ENCODE measurements at places on chromosomes 4 and X.

DNA sequence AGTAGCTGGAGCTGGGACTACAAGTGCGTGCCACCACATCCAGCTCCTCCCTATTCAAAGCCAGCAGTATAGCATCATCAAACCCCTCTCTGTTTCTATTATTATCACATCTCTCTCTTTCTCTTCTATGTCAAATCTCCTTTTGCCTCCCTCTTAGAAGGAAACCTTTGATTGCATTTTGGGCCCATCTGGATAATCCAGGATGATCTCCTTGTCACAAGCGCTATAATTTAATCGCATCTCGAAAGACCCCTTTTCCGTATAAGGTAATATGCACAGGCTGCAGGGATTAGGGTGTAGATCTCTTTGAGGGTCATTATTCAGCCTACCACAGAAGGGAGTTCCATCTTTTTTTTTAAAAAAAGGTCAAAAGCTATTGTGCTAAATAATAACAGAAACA, 46.4 kb upstream of the TBC1D9 start:
- DNase-seq, result no peak

- no peak for DNase-seq
Measured at GRCh38 chrX:150410513-150410912, 47.4 kb downstream of the MAMLD1 start.

DNA sequence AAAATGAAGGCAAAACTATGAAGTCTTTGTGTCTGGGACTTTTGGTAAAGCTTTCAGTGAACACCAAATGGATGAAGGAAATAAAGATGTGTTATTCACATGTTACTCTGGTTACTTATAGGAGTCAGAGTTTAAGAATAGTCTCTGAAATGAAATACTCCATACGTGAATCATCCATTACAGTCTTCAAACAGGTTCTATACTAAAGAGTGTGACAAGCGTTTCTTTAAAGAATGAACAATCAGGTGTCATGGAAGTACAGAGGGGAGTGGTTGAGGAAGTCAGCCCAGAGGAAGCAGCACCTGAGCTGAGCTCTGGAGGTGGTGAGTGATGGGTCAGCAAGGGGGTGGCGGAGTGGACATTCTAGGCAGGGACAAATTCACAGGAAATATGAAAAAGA, 41.8 kb upstream of the SORBS2 start:
- no peak for DNase-seq

DNA sequence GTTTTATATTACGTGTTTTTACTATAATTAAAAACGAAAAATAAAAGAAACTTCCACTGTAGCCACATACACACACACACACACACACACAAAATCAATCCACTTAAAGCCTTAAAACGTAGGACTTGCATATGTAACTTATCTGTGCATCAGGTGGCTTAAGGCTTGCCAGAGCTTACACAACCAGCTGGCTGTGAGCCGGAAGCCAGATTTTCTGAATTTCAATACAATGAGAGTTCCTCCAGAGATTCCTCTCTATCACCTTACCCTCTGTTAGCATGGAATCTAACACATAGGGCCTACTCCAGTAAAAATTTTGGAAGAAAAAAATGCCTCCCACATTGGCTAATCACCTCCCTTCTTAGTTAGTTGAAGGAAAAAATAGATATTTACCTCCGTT, 27.9 kb upstream of the SLITRK4 start:
- DNase-seq, result no peak

- DNase-seq, result no peak
Measured at GRCh38 chr4:77104791-77105540, 29.2 kb upstream of the CCNI start.

DNA sequence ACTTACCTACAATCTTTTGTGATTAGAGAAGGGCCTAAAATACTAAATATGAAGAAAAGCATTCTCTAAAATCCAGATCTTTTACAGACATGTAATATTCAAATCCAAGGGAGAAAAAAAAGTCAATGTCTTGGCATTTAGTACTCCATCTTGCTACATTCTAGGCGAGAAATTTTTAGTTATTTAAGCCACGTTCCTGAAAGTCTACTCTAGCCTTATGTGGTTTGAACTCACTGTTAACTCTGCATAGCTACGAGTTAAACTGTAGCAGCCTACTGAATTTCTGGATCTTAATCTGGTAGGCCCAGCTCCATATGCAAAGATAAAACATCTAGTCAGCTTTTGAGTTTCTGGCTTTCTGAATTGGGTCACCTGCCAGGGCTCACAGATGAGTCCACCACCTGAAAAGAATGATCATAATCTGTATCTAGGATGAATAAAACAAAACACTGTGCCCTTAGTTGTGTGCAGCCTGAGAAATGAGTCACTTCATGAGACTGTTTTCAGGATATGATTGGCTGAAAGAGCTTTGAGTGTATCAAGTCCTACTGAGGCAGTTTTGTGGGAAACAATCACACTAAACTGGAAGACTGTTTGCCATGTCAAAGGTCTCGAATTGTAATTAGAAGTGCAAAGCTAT, 3.2 kb upstream of the NEK1 start:
- DNase-seq, result no peak

DNA sequence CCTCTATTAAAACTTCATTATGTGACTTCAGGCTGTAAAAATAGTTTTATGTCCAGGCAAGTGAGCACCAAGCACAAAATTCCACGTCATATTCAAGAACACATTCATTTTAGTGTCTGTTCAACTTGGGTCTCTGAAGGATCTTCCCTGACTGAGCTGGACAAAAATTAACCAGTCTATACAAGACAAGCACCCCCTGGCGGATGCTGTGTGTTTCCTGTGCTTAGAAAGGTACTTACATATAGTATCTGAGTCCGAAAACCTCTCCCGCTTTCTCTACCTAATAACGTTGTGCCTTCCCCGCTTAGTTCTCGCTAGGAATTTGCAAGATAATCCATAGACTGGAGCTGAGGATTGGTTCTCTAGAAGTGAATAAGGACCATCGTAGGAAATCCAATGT, 2214.5 kb upstream of the TENM3 start:
- DNase-seq, result no peak

DNA sequence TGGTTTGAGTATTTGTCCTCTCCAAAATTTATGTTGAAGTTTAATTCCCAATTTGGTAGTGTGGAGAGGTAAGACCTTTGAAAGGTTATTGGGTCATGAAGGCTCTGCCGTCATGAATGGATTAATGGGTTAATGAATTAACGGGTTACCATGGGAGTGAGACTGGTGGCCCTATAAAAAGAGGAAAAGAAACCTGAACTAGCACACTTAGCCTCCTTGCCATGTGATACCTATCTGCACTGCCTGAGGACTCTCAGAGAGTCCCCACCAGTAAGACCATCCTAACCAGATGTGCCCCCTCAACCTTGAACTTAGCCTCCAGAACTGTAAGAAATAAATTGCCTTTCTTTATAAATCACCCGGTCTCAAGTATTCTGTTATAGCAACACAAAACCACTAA, 39.3 kb downstream of the PAGE1 start:
- no peak for DNase-seq

DNA sequence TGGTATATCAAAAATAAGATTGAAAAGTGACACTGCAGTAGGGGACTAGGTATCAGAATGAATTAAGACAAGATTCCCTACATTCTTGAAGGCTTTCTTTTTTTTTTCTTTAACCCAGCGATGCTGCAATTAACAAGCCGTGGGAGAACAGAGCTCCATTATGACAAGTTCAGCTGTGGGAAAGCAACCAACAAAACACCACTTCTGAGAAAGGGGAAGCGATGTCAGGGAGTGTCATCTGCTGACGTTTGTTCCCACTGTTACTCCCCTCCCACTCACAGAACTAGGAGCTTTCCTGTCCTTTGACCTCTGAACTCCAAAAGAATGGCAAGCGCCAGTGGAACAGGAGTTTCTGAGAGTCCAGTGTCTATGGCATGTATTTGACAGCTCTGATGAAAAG, 90.2 kb upstream of the SLITRK2 start:
- no peak for DNase-seq

DNA sequence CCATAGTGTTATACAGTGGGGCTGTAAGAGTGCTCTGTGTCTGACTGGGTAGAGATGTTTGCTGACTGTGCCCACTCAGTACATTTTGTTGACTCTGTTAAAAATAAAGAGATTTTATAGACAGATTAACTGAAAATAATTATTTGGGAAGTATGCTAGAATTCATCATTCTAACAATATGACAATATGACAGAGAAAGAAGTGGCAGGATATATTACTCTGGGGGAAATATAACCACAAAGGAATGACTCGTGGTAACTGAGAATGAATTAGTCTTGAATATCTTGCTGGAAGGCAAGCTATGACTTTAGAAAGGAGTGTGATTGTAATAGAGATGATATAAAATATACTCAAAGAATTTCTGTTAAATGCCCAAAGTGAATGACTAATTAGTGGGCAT, 46.8 kb downstream of the TMEM165 start:
- DNase-seq, result no peak

- DNase-seq, result no peak
Measured at GRCh38 chrX:133246921-133247320, 28.8 kb upstream of the TFDP3 start.

DNA sequence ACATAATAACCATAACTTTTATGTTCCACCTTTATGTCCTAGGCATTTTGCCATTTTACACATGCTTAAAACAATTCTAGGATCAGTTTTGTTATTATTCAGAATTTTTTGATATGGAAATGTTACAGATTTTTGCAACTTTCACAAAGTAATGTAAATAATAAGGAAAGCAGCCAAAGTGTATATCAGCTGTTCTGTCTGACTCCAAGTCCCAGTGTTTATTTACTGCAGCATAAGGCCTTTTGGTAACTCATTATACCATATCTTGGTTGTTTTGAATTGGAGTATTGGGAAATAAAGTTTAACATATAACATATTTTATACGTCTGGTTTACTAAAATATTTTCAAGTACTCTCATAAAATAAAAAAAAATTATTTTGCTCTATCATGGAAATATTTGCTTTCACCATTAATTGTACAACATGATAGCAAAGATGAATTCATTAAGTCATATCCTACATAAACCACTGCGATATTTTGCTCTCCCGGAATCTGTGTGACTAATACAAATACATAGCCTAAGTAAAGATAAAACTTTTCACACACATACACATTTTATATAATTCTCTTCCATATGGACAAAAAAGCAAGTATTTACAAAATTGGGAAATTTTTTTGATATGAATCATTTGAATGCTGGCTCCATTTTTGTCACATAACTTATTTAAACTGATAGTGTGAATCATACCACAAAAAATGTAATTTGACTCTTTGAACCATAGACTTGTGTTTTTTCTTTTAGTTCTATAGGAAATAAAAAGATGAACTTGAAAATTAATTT, 399.0 kb downstream of the PABPC4L start:
- DNase-seq, result no peak

DNA sequence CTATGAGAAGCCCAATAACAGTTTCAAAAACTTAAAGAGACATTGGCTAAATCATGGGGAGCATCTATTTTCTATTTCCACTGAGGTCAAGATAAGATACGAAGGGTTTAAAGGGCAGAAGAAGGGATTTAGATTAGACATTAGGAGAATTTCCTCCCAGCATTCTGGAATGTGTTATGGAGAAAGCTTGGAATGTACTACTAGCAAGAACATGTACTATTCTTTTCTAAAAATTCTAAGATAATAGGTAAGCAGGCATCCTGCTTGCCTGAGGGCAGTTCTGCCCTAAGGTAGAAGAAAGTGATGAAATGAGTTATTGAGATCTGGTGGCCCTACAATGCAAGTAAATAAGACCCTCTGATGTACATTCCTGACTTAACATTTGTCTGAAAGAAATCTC, 279.2 kb downstream of the NR3C2 start:
- DNase-seq, result no peak

DNA sequence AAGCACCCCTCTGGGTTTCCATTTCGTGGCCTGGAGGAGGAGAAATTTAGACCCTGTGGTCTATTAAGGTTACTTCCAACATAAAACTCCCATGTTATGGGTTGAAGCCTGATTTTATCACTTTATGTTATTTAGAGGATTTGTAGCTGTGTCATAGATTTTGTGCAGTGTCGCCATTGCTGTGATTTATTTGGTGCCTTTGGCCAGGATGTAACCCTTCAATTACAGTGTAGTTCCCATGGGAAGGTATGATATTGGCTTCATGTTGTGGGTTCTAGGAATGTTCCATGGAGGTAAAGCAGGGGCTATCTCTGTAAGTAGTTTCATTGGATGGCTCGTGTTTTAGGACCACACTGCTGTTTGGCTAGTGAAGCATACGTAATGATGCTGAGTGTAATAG, 58.5 kb downstream of the TMEM131L start:
- DNase-seq, result no peak

- no peak for DNase-seq
Measured at GRCh38 chrX:48890296-48890925, 7.2 kb downstream of the TIMM17B start.

DNA sequence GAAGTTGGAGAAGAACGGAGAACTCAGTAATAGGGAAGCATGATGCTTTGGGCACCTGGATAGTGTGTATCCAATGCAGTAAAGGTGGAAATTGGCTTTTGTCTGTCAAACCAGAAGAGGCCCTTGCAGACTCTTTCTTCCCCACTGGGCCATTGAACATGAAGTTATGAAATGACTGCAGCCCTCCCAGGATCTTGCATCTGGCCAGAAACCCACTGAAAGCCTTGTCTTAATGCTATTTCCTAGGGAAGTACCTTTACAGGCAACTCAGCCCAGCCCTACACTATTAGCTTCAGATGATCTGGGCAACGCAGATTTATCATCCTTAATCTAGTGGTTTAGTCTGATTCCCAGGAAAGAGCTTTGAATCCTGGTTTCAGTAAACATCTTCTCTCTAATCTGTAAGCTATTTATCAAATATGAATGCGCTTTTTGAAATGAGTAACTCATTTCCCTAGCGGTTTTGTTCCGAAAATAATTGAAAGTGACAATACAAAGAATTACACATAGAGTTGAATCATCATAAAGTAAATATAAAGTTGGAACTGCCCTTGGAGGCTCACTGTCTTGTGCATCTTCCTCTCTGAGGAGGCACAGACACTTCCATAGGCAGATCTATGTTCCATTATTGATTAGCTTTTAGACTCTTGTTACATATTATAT, 464.1 kb downstream of the IDS start:
- no peak for DNase-seq

GRCh38 chr4:7365462-7366179, 69.1 kb downstream of the PSAPL1 start:
- no peak for DNase-seq

- DNase-seq, result no peak
Measured at GRCh38 chrX:28756647-28757046, 169.4 kb downstream of the IL1RAPL1 start.

DNA sequence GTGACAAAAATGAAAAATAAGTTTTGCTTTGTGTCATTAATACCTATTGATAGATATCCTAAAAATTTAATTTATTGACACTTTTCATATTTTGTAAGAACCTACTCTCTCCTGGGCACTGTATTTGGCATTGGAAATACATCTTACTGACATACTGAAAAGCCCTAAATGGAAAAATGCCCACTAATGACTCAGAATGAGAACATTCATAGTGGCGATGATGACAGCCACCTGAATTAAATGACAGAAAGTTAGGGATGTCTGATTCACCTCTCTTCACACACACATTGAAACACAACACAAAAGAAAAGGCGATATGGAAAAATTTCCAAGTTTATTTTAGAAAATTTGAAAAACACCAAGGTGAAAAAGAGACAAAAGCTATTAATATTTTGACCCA, 992.3 kb downstream of the STPG2 start:
- DNase-seq, result no peak

GRCh38 chr4:102694791-102695190, 66.0 kb downstream of the MANBA start:
- DNase-seq, result no peak

Measured in stimulated activated CD4-positive, alpha-beta T cell treated with anti-CD3 and anti-CD28 coated beads, Interleukin-1b, Interleukin-23, amount 100 ng/mL, for 1 hour (primary cell).